M059J (cell line): ENCODE measurements at places on chromosomes 7 and 10.

DNA sequence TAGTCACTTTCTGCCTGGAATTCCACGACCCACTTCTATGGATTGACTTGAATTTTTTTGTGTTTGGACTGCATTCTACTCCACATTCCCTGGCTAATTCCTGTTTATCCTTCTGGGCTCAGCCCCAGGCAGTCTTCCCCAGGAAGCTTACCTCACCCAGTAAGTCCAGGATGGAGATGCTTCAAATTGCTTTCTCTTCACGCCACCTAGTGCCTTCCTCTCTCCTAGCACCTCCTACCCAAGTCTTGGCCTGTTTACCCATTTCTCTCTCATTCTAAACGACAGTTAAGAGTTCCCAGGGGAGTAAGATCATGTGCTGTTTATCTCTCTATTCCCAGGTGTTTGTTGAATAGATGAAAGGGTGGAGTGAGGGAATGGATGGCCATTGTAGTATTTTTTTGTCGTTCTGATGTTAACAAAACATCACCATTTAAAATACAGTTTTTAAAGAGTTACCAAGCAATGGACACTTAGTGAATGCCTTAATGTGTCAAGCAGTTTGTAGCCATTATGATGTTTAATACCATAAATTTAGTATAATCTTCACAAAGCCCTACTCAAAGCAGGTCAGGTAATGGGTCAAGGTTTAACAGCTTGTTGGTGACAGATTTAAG, 45.5 kb upstream of the TARP start:
- peak; percentile 86 for DNase-seq

DNA sequence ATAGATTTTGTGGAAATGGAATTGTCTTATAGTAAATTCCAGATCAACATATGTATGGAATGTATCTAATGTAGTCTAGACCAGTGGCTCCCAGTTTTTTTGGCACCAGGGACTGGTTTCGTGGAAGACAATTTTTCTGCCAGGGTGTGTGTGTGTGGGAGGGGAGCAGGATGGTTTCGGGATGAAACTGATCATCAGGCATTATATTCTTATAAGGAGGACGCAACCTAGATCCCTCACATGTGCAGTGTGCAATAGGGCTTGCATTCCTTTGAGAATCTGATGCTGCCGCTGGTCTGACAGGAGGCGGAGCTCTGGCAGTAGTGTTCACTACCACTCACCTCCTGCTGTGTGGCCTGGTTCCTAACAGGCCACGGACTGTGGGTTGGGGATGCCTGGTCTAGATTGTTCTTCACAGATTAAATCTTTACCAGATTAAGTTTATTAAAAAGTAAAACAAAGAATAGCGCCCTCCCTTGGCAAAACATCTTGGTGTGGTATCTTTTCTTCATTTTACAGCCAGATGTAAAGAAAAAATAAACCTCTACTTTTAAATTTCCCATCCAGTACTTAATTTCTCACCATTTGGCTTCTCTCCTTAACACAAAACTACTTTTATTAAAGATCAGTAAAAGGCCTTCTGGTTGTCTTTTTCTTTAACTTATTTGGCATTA, 48.4 kb downstream of the SEPTIN7 start:
- DNase-seq, result no peak

GRCh38 chr10:85862771-85863170, 503.8 kb downstream of the GRID1 start:
- no peak for DNase-seq

GRCh38 chr7:71229699-71230098, 97.8 kb downstream of the GALNT17 start:
- no peak for DNase-seq

DNA sequence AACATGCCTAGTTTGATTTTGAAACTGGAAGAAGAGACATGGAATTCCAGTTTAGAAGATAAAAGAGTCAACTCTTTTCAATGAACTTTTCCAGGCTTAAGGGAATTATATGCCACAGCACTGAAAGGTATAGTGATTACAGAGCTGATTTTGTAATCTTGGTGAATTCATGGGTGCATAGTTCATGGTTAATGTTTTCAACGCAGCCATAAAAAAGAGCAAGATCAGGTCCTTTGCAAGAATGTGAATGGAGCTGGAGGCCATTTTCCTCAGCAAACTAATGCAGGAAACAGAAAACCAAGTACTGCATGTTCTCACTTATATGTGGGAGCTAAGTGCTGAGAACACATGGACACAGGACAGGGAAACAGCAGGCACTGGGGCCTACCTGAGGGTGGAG, 94.2 kb downstream of the CUBN start:
- no peak for DNase-seq

DNA sequence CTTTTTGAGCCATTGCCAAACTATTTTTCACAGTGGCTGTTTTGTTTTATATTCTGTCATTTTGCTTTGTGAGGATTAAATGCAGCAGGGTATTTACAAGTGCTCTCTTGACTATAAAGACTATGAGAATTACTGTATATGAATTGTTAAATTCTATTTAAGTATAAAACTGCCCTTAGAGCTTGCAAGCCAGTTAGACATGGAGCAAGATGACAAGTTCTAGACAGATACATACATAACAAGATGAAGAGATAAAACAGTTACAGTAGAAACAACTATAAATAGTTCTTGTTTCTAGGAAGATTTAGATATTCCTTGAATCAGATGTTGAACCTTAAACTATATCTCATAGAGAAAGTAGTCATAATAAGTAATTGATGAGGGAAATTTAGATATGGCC, 60.6 kb downstream of the DNAH11 start:
- no peak for DNase-seq

DNA sequence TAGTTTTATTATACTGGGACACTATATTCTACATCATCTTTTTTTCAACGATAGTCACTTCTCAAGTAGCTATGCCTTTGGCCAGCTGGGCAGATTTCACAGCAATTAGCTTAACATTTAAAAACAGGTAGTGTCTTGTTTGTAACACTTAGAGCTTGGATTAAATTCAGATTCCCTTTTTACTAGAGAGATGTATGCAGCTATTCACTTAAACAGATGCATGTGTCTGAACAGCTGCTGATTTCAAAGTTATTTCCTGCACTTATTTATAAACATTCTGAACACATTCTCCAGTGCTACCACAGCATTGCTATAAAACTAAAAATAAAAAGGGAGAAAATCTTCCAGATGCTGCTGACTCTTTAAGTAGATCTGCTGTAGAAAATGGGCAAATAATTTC, 637.2 kb downstream of the POM121L12 start:
- no peak for DNase-seq

GRCh38 chr10:62978482-62978881, 154.6 kb upstream of the NRBF2 start:
- no peak for DNase-seq

DNA sequence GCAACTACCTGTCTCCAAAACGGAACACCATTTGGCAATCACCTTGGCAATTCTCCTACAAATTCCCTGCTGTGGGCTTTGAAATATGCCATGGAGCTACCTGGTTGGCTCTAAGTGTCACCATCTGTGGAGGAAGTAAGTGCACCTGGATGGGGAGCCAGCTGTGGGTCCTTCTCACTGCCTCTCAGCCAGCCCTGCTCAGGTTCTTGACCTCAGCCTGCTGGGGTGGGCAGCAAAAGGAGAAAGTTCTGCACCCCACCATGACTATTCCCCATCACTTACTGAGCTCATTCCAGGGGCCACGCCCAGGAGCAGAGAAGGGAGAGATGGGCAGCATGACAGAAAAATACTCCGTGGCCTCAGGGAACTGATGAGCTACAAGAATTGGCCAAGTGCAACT, 158.7 kb downstream of the TNS3 start:
- no peak for DNase-seq

DNA sequence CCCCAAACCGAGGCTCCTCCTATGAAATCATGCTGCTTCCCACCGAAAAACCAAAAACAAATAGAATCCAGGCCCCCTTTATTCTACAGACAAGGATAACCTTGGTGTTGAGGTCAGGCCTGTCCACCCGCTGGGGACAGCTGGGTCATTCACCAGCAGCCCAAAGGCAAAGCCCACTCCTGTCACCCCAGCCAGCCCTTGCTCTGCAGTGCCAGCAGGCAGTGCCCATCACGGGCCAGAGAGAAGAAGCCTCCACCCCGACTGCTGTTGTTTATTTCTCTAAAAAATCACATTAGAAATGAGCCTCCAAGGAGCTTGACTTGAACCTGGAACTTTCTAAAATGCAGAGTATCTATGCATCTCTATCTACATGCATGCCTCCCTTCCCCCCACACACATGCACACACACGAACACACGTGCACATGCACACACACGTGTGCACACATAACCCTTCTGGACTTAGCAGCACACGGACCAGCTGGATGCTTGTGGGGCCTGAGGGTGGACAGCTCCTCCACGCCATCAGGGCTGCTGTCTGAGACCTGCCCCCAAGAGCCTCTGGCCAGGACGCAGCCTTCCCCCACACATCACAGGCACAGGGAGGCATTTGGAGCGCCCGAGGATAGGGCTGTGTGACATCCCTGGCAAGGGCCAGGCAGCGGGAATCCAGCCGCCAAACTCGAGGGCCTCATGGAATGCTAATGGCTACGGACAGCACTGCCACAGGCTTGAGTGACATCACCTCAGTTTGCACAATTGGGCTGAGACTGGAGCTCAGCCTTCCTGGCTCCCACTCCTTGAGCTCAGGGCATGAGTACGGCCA, 22.8 kb downstream of the PRKAG2 start:
- DNase-seq, result peak; percentile 34
